Motor neuron (in vitro differentiated cells): ENCODE measurements at places on chromosomes 1 and 21. TPM values are rescaled to one million over a fixed set of nuclear protein-coding genes. Genes with fewer than 3 reads are reported as not detected.

NBPF6 gene
- not detected in 2 replicates for total RNA-seq

SDC3 gene
- 70.4 and 76.6 TPM in 2 replicates for total RNA-seq

C1orf141 gene
- total RNA-seq, result 0.50 and 0.59 TPM in 2 replicates

KCTD3 gene
- 58.2 and 61.8 TPM in 2 replicates for total RNA-seq

DTL gene
- total RNA-seq, result 1.2 and 1.8 TPM in 2 replicates

HMGCS2 gene
- total RNA-seq, result 0.73 TPM in 1 of 2 replicates, not detected in the other

IL12RB2 gene
- 2.3 and 3.9 TPM in 2 replicates for total RNA-seq

OR2M5 gene
- total RNA-seq, result not detected in 2 replicates

LRRC53 gene
- total RNA-seq, result 0.11 and 0.31 TPM in 2 replicates

WNT3A gene
- 0.10 and 0.22 TPM in 2 replicates for total RNA-seq

TCEA3 gene
- 2.3 TPM in 2 replicates for total RNA-seq

PEF1 gene
- total RNA-seq, result 56.6 and 57.9 TPM in 2 replicates

PTTG1IP gene
- 69.5 and 70.2 TPM in 2 replicates for total RNA-seq

ADAMTSL4 gene
- 6.6 and 6.8 TPM in 2 replicates for total RNA-seq

PRRX1 gene
- total RNA-seq, result 0.95 and 1.5 TPM in 2 replicates

CHIA gene
- 0.05 and 0.21 TPM in 2 replicates for total RNA-seq

DNAJC6 gene
- total RNA-seq, result 23.9 and 26.4 TPM in 2 replicates

S100A7A gene
- total RNA-seq, result 0.56 TPM in 1 of 2 replicates, not detected in the other

TSSK3 gene
- 4.4 and 7.9 TPM in 2 replicates for total RNA-seq

CHAF1B gene
- 6.9 and 7.6 TPM in 2 replicates for total RNA-seq

CHI3L2 gene
- 3.1 and 4.0 TPM in 2 replicates for total RNA-seq

LMOD1 gene
- total RNA-seq, result 0.64 and 0.71 TPM in 2 replicates

CHODL gene
- not detected in 2 replicates for total RNA-seq

ADGRL4 gene
- total RNA-seq, result not detected in 2 replicates

ZBTB8A gene
- total RNA-seq, result 16.3 TPM in 2 replicates

SERTAD4 gene
- total RNA-seq, result 3.2 and 3.9 TPM in 2 replicates

NOS1AP gene
- total RNA-seq, result 6.0 and 9.4 TPM in 2 replicates

MFSD2A gene
- 23.9 and 32.4 TPM in 2 replicates for total RNA-seq

CYP4A11 gene
- total RNA-seq, result 0.27 and 0.31 TPM in 2 replicates

LDLRAD1 gene
- not detected in 2 replicates for total RNA-seq

KCNJ15 gene
- total RNA-seq, result 1.6 and 1.7 TPM in 2 replicates

GBP6 gene
- total RNA-seq, result 0.31 TPM in 1 of 2 replicates, not detected in the other

LRRN2 gene
- total RNA-seq, result 8.2 and 10.1 TPM in 2 replicates

UBXN11 gene
- 9.5 and 15.3 TPM in 2 replicates for total RNA-seq

GABRD gene
- 0.18 and 0.78 TPM in 2 replicates for total RNA-seq

KRTAP7-1 gene
- total RNA-seq, result not detected in 2 replicates

PIAS3 gene
- total RNA-seq, result 24.9 and 32.3 TPM in 2 replicates

MRPL24 gene
- 104 and 112 TPM in 2 replicates for total RNA-seq

HMCN1 gene
- total RNA-seq, result 0.43 and 0.44 TPM in 2 replicates

C4BPA gene
- total RNA-seq, result not detected in 2 replicates

LCE1D gene
- total RNA-seq, result not detected in 2 replicates

ANGPTL3 gene
- 0.41 and 0.86 TPM in 2 replicates for total RNA-seq

LSM10 gene
- 62.3 and 68.7 TPM in 2 replicates for total RNA-seq

LGR6 gene
- 0.09 and 0.42 TPM in 2 replicates for total RNA-seq

S1PR1 gene
- total RNA-seq, result 30.1 and 31.1 TPM in 2 replicates

FHAD1 gene
- 0.64 and 1.6 TPM in 2 replicates for total RNA-seq

B3GALT5 gene
- total RNA-seq, result 0.08 and 1.1 TPM in 2 replicates

PFDN2 gene
- total RNA-seq, result 99.1 and 102 TPM in 2 replicates

KRTAP19-5 gene
- total RNA-seq, result not detected in 2 replicates

C1orf167 gene
- total RNA-seq, result 0.97 and 1.7 TPM in 2 replicates
